ENCODE measurements at places on chromosomes 4 and X.

DNA sequence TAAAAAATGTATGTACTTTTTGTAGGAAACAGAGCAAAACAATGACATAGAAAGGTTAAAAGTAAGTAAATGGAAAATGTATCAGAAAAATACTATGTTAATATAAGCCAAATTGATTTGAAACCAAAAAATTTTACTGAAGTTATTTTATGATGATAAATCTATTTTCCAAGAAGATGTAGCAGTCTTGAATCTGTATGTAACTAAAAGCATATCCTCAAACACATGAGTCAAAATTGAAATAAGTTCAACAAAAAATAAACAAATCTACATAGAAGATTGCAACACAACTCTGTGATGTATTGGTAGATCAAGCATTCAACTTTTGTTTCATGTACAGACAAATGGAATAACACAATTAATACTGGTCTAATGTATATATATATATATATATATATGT lies 450.0 kb downstream of the SPRY1 start:
- no peak for DNase-seq

DNA sequence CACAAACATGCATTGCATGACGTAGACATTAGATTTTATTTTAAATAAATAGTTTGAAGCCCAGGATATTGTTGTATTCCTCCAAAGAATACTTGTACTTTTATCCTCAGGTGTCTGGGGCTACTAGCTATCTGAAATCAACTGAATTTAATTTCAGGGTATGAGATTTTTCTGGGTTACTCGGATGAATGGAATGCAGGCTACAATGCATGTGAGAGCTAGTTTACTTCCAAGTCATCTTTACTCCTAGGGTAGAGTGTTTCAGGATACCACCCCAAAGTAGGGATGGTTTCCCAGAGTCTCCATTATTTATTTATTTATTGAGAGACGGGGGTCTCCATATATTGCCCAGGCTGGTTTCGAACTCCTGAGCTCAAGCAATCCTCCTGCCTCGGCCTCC lies 66.4 kb downstream of the HPRT1 start:
- DNase-seq = peak; percentile 53

GRCh38 chr4:173520921-173521466 lies 9.0 kb downstream of the HAND2 start:
- DNase-seq = no peak

DNA sequence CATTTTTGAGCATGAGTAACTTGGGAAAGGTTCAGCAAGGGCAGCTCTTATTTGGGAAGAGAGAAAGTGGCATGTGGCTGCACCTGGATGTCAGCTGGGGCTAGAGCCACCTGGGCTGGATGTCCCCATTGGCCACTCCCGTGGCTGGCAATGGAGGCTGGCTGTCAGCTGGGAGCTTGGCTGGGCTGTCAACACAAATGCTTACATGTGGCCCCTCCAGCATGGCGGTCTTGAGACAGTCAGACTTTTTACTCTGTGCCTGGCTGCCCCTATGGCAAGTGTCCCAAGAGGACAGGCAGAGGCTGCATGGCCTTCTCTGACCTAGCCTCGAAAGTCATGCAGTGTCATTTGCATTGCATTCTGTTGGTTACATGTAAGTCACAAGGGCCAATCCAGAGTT lies 99.6 kb downstream of the FAM53A start:
- DNase-seq = no peak

DNA sequence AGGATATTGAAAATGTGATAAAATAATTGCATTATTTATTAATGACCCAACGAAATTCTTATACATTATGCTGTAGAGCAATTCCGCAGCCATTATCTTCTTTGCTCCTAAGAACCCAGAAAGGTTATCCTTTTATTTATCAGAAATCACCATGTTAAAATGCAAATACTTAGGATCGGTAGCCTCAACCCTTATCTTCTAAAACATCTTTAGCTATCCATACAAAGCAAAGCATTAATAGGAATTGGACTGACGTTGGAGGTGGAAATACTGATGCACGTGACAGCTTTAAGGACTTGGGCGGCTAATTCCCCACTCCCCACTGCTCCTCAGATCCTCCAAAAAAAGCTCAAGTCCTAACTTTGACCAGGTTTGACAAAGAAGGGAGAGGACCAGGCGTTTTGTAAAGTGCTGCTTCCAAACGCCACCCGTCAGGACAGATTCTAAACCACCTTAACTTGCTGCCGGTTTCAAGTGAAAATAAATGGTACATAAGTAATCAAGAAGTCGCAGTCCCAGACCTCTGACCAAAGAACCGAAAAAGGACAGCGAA lies 539 bp upstream of the SPCS3 start:
- DNase-seq = no peak

DNA sequence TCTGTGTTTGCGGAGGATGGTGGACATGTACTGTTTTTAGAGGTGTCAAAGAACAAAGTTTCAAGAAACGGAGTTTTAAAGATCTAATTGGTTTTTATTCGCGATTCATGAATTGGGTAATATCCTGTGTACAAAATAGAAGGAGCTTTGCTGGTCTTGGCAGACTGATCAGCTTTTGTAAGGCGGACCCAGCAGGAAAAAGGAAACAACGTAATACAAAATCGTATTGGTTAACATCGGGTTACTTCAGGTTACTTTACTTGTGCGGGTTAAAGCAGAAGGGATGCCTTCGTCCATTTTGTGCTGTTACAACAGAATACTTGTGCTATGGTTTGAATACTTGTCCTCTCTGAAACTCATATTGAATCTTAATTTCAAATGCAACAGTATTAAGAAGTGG lies 11.4 kb upstream of the NYX start:
- DNase-seq = no peak

DNA sequence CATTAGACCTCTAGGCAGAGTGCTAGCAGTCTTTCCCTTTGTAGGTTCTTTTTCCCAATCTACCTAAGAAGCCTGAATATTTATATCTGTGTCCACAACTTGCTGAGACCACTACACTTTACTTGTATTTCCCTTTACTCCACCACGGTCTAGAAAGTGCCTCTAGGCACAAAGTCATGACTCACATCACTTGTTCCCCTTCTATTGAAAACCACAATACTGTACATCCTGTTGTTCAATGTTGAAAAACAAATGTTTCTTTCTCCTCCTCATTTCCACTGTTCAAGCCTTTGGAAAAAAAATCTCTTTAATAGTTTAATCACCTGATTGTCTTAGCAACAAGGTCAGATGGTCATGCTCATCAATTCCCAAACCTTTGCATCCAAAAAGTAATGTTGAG lies 326.7 kb downstream of the GUCY2F start:
- no peak for DNase-seq

GRCh38 chrX:31227250-31227649 lies 155.4 kb upstream of the FTHL17 start:
- peak; percentile 60 for DNase-seq

DNA sequence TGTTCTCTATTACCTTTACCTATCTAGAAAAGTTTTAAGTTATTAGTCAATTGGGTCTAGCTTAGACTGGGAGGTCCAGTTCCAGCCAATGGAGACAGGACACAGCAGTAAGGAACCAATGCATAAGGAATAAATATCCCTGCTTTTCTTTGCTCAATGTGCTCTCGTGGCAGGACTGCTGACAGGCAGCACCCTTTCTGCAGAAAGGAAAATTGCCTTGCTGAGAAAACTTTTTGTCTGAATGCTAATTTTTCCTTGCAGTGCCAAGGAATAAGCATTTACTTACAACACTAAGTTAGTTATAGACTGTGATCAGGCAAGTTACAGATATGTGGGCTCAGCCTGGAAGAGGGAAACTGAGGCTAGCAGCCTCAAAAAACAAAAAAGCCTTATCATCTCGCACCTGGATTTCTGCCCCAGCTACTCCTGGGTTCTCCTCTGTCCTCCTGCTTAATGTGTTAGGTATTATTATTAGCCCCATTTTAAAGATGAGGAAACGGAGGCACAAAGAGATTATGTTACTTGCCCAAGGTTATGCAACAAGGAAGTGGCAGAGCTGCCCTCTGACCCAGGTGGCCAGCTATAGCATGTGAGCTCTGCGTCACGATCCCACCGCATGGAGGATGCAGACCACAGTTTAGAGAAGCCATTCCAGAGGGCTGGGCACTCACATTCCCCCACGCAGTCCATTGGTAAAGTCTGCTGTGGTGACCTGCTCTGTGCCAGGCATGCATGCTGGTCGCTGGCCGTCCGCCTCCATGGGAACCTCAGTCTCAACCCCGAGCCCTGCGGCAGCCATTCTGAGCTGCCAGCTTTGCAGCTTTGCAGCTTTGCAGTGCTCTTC lies 40.5 kb upstream of the C4orf50 start:
- DNase-seq = no peak

GRCh38 chr4:129064717-129065116 lies 28.6 kb downstream of the SCLT1 start:
- DNase-seq = peak; percentile 34

- DNase-seq = peak; percentile 38
Observed at GRCh38 chr4:9997886-9998285, 23.4 kb downstream of the SLC2A9 start.

DNA sequence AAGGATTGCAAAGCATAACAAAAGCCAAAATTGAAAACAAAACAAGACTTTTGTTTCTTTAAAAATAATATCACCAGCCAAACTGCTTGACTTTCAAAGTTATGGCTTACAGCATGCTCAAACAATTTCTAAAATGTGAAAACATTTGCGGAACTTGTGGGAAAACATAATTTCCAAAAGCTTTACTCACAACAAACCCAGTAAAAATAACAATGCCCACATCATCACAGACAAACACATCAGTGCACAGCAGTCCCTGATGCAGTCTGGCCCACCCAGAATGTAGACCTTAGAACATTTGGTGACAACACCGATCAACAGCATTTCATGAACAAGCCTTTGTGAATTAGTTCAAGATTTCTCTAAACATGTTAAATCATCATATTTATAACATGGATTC lies 98.9 kb downstream of the ARHGAP6 start:
- DNase-seq = peak; percentile 13

GRCh38 chr4:189815404-189816192 lies 125.1 kb upstream of the FRG1 start:
- DNase-seq = no peak

- no peak for DNase-seq
Observed at GRCh38 chr4:153293742-153294057, 50.8 kb upstream of the MND1 start.

- DNase-seq = no peak
Observed at GRCh38 chr4:152112887-152113286, 352.1 kb upstream of the GATB start.

GRCh38 chrX:40470830-40471429 lies 109.8 kb upstream of the ATP6AP2 start:
- DNase-seq = peak; percentile 2

- peak; percentile 53 for DNase-seq
Observed at GRCh38 chrX:101230636-101231035, 11.1 kb downstream of the DRP2 start.

GRCh38 chrX:15464704-15465103 lies 28.4 kb downstream of the PIR start:
- no peak for DNase-seq

GRCh38 chr4:25090516-25090915 lies 59.8 kb upstream of the LGI2 start:
- peak; percentile 41 for DNase-seq
